ENCODE measurements at places on chromosomes 11 and 22.

DNA sequence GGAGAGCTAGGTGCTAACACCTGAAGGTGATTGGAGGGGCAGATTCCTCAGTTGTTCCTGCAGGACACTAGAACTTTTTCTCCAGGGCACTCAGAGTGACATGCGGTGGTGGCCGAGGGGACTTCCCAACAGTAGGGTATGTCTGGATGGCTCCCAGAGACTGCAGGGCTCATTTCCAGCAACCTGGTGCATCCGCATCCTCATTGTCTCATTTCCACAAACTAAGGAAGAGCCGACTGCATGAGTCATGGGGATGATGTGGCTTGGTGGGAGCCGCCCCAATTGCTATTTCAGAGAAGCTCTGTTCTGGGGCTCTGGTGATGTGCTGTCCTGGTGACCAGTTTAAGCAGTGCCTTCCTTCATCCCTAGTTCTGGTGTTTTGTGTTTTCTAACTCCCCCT lies 2.8 kb upstream of the ROBO4 start:
- no peak for DNase-seq

- DNase-seq = no peak
Observed at GRCh38 chr22:44382116-44383038, 69.6 kb upstream of the SHISAL1 start.

GRCh38 chr11:114296605-114297372 lies 590 bp downstream of the NNMT start:
- DNase-seq = no peak

DNA sequence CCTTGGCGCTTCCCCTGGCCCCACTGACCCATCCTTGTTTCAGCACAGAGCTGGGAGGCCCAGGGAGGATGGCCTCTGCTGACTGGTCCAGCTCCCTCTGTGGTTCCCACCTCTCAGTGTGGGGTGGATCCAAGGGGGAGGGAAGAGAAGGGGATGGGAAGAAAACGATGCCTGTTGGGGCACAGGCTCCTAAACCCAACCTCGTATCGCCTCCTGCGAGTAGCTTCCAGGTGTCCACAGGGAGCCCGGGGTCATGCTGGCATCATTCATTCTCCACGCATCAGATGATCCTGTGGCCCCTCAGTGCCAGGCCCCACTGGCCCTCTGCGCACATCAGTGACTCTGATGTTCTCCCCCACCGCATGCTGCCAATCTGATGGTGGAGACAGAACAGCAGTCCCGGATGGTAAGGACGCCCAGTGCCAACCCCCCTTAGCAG lies 5.1 kb downstream of the MYEOV start:
- no peak for DNase-seq

GRCh38 chr11:130533113-130533798 lies 84.8 kb downstream of the ADAMTS15 start:
- DNase-seq = no peak

- no peak for DNase-seq
Observed at GRCh38 chr11:75277211-75277805, 36.7 kb downstream of the TPBGL start.

GRCh38 chr22:46355369-46355995 lies 20.0 kb downstream of the TRMU start:
- DNase-seq = peak; percentile 81

- no peak for DNase-seq
Observed at GRCh38 chr11:76291576-76292526, 85.5 kb upstream of the WNT11 start.

DNA sequence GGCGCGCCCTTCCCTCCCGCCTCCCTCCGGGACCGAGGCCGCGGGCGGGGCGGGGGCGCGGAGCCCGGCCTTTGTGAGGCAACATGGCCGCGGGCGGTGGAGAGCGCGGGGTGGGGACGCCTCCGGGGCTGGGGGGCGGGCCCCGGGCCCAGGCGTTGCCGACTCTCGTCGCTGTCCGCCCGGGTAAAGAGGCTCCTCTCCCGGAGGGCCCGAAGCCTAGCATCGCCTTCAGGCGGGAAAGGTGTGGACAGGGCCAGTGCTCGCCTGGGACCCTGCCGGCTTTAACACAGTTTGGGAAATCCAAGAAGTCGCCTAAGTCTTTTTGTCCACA lies 369 bp downstream of the DGCR8 start:
- peak; percentile 84 for DNase-seq

DNA sequence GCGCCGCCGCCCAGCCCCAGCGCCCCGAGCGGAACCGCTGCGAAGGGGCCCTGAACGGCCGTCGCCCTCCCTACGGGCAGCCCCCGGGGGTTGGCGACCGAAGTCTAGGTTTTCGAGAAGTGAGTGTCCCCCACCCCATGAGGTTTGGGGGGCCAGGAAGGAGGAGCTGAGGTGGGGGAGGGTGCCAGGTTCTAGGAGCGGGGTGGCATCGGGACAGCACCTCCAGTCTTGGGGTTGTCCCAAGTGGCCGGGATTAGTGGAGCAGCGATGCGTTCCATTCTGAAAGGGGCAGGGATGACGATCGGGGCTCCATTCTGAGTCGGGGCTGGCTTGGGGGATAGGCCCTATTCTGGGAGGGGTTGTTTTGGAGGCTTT lies 408 bp downstream of the PPP2R5B start:
- peak; percentile 23 for DNase-seq

DNA sequence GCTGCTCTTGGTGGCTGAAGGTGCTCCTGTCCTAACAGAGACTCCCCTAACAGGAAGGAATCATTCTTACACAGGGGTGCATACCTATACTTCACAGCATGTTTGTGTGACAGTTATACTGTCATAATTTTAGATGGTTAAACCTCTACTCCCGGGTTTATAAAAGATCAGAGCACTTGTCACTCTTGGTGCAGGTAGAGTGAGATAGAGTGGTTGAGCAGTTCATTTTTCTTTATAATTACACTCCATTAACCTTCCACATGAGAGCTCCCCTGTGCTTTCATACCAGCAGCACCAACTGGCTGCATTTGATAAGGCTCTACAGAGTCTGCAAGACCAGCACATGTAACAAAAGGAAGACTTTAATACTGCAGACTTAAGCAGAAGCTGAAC lies 72.9 kb downstream of the LARGE2 start:
- DNase-seq = peak; percentile 89

GRCh38 chr11:27842290-27842689 lies 142.0 kb upstream of the BDNF start:
- no peak for DNase-seq

GRCh38 chr11:78424334-78425270 lies 7.0 kb upstream of the GAB2 start:
- DNase-seq = peak; percentile 86

GRCh38 chr11:1863352-1864216 lies 10.7 kb downstream of the LSP1 start:
- DNase-seq = peak; percentile 80

GRCh38 chr11:22763166-22763565 lies 66.4 kb downstream of the SVIP start:
- no peak for DNase-seq

GRCh38 chr22:40512426-40513136 lies 123.9 kb downstream of the MRTFA start:
- no peak for DNase-seq

DNA sequence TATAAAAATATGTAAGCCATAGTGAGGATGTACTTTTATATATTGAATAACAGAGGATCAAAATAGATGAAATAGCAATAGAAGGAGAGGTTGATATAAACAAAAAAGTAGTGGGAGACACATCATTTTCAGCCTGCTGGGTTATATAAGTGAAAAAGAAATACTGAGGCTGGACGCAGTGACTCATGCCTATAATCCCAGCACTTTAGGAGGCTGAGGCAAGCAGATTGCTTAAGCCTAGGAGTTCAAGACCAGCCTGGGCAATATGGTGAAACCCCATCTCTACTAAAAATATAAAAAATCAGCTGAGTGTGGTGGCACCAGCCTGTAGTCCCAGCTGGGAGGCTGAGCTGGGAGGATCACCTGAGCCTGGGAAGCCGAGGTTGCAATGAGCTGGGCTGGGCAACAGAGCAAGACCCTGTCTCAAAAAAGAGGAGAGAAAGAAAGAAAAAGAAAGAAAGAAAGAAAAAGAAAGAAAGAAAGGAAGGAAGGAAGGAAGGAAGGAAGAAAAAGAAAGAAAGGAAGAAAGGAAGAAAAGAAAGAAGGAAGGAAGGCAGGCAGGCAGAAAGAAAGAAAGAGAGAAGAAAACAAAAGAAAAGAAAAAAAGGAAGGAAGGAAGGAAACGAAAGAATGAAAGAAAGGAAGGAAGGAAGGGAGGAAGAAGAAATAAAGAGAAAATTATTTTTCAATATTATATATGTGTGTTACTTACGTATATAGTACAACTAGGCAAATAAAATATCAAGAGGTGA lies 7.0 kb upstream of the P2RY2 start:
- DNase-seq = no peak

- DNase-seq = no peak
Observed at GRCh38 chr11:107337917-107338316, 119.7 kb downstream of the CWF19L2 start.

GRCh38 chr22:16819249-16819648 lies 6.0 kb downstream of the XKR3 start:
- DNase-seq = peak; percentile 9

- no peak for DNase-seq
Observed at GRCh38 chr11:30778596-30778995, 192.4 kb upstream of the MPPED2 start.

GRCh38 chr11:20337526-20338154 lies 25.9 kb upstream of the HTATIP2 start:
- DNase-seq = peak; percentile 65

DNA sequence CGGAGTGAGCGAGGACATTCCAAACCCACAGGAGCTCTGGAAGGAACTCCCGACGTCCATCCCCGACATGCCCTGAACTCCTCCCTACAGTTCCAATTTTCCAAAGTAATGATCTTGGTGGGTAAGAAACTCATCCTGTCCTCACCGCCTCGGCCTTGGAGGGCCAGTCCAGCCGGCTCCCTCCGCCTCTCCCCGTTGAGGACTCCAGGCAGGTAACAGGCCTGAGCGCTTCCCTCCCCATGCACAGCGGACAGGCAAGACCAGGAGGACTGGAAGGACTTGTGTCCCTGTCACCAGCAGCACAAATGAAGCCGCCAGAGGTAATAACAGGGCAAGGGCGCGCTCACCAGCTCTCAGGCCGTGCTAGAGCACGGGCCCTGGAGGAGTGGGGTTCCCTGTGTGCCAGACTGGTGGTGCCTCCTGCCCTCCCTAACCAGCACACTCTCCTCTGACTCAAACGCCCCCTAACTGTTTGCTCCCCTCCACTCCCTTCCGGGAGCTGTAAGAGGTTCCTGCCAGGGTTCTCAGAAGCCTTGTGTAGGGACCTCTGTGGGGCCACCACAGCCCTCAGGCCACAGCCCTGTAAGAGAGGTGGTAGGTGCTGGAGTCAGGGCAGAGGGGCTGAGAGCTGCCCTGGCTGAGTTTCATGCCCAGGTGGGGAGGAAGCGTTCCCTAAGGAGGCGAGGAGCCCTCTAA lies 17.1 kb downstream of the OVOL1 start:
- no peak for DNase-seq

DNA sequence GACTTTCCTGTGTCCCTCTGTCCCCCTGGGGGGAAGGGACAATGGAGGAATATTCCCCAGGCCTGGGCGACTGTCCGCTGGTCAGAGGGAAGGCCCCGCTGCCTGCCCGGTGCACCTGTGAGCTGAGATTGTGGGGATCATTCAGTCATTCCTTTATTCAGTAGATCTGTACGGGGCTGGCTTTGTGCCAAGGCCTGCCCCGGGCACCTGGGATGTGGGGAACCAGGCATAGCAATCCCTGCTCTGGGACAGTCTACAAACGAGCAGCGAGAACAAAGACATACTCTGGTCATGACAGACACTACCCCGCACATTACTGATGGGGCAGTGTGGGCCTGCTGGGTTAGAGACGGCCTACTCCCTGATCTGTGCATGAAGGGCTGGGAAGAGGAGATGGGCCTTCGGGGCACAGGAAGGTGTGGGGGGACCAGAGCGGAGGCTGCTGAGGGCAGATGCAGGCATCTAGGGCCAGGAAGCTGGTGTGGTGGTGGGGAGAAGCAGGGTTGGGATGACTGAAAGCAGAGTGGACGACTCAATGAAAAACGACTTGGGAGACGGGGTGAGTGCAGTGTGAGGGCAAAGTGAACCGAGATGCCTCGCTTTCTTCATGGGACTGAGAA lies 1.8 kb upstream of the MYO7A start:
- DNase-seq = no peak

GRCh38 chr22:47400701-47401591 lies 638.5 kb downstream of the TBC1D22A start:
- no peak for DNase-seq

GRCh38 chr11:69863544-69864200 lies 44.5 kb upstream of the FGF3 start:
- no peak for DNase-seq

DNA sequence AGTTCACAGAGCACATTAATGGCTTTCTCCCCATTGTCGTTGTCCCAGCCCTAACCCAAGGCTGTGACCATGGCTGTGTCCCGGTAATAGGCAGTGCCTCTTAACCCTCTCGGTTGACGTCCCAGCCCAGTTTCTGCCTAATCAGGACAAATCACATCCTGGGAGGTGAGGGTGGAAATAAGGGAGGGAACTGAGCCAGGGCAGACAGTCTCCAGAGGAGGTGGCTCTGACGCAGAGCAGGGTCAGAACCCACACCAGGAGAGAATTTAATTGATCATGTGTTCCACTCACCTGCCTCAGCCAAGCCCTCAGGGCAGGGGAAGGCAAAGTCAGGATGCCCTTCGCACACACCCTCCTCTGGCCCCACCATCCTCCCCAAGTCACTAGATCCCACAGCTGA lies 17.0 kb downstream of the SLC43A1 start:
- DNase-seq = no peak
